Hepatocyte (in vitro differentiated cells): ENCODE measurements at places on chromosomes 3 and 15. TPM values are rescaled to one million over a fixed set of nuclear protein-coding genes. Genes with fewer than 3 reads are reported as not detected.
A peak's percentile ranks its signal among the peaks of the same experiment; 100 is the strongest.

DNA sequence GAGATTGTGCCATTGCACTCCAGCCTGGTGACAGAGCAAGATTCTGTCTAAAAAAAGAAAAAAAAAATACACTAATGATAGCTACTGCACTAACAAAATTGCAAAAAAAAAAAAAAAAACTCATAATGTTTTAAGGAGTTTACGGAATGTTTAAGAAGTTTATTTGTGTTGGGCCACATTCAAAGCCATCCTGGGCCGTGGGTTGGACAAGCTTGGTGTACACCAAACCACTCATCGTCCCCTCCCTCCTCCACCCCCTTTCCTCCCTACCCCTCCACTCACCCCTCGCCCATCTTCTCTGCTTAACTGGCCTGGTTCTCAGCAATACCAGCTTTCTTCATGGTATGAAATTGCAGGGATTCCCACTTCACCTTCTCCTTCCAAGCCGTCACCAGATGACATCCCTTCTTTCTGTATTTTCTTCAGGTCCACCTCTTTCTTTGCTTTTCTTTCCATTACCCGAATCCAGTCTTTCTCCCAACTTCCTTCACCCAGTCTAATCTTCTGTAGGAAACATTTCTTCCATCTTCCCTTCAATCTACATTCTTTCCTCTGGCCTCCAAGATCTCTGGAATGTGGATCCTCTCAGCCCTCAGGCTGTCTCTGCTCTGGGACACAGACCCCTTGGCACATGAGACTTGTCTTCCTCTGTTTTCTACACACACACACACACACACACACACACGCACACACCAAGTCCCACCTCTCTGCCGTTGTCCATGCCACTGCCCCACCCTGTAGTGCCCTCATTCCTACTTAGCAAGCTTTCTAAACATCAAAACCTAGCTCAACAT lies 3.5 kb upstream of the MESP1 start:
- no peak for DNase-seq

DNA sequence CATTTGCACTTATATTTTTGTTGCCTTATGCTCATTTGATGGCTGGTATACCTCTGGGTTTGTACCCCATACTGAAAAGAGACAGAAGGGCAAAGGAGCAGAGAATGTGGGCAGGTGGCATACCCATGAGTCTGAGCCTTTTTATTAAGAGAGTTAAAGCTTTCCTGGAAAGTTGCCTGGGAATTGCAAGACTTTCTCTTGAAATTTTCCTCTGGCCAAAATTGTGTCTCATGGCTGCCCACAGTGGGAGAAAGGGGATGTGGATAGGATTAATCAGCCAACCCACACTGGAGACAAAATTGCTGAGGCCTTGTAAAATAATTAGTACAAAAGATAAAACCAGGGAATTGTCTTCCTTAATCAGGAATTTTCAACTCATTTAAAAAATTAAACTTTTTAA lies 8.2 kb upstream of the NMD3 start:
- no peak for DNase-seq

DNA sequence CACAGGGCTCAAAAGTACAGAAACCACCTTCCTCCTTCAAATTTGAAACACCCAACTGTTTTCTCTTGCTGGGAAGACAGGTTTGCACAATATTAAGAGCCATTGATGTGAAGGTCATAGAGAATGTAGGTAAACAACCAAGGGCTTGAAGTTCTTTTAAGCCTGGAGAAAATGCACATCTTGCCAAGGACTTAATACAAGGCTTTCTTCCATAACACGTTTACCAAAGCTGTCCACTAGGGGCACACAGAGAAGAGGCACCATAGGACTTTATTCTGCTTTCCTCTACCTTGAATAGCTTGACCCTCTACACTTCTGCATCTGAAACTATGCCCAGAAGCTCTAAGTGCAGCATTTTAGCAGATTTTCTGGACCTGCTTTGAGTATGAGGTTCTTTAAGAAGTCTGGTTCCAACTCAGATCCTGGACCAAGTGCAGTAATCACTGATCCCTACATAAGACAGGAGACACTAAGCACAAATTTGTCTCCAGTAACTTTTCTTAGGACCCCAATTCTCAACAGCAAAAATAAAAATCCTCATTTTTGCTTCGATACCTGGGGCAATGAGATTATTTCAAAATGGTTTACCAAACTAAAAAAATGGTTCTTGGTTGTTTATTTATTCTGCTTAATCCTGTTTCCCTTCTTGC lies 138.0 kb downstream of the FBN1 start:
- peak; percentile 71 for DNase-seq

DNA sequence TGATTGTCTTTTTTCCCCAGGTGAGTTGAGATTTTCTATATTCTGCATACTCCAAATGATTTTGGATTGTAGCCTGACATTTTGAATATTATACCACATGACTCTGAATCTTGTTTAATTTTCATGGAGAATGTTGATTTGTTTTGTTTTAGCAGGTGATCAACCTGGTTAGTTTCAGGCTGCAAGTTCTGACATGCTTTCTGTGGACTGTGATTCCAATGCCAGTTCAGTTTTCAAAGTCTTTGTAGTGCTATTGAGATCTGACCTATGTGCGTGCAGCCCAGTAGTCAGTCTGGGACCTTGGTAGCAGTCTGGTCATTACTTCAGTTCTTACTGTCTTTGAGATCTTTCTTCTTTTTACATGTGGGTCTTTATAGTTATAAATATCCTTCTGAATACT lies 18.6 kb upstream of the MTMR10 start:
- DNase-seq: no peak

The DISP2 gene
- polyA plus RNA-seq: 0.93 and 1.5 TPM in 2 replicates

GRCh38 chr3:116417151-116417550 lies 28.1 kb downstream of the LSAMP start:
- no peak for DNase-seq

The SYNPR gene
- 0.46 TPM in 1 of 2 replicates, not detected in the other for polyA plus RNA-seq

DNA sequence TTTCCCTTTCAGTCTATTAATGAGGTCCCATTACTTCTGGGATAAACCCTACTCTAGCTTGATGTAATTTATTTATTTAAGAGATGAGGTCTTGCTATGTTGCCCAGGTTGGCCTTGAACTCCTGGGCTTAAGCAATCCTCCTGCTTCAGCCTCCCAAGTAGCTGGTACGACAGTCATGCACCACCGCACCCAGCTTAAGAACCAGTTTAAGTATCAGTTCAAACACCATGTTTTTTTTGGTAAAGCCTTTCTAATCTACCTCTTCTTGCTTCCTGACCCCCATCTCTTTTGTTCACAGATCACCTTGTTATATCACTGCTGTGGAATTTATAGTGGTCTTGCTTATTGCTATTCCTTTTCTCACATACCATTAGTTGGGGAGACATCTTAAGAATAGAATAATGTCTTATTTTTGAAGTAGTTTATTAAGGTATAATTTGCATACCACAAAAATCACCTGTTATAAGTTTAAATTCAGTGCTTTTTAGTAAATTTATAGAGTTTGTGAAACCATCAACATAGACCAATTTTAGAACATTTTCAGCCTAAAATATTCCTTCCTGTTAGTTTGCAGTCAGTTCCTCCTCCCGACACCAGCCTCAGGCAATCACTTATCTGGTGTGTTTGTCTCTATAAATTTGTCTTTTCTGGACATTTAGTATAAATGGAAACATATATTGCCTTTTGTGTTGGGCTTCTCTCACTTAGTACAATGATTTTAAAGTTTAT lies 257.9 kb downstream of the PDCD6IP start:
- DNase-seq: no peak

DNA sequence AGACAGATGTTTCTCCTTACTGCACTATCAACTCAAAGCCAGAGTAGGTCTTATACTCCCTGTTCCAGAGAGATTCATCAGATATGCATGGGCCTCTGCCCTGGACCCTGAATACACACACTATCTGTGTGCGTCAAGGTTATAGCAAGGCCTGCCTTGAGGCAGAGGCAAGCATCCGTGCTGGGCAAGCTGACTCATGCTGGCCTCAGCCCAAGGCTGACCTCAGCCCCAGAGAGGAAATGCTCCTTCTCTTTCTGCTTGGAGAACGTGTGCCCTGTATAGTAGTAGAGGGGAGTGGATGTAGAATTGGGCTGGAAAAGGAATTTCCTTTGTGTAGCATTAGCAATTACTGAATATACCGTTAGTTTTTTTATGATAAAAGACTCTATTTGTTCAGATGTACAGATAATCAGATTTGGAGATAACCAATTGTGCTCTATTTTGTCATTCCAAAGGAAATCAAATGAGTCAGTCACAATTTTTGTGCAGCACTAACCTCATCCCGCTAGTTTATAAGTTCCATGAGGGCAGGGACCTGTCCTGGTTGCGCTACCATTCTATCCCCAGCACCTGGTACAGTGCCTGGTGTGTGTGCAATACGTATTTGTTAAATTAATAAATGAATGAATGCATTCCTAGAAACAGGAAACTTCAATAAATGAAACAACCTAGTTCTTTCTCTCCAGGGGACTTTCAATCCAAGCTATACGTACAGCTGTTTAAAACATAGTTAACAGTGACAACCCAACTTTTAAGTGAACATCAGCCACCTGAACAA lies 13.3 kb upstream of the PAQR9 start:
- DNase-seq: peak; percentile 66

GRCh38 chr15:86762874-86763273 lies 683.2 kb downstream of the AGBL1 start:
- DNase-seq: no peak
